LoVo (cell line): ENCODE measurements at places on chromosomes 3 and 15.

- DNase-seq = no peak
These were observed 8.5 kb downstream of the TRAT1 start for GRCh38 chr3:108830991-108831614.

- DNase-seq = no peak
These were observed 27.8 kb upstream of the ADGRG7 start for GRCh38 chr3:100581650-100582049.

- DNase-seq = no peak
These were observed 77.4 kb upstream of the PTPRG start for GRCh38 chr3:61483997-61484396.

DNA sequence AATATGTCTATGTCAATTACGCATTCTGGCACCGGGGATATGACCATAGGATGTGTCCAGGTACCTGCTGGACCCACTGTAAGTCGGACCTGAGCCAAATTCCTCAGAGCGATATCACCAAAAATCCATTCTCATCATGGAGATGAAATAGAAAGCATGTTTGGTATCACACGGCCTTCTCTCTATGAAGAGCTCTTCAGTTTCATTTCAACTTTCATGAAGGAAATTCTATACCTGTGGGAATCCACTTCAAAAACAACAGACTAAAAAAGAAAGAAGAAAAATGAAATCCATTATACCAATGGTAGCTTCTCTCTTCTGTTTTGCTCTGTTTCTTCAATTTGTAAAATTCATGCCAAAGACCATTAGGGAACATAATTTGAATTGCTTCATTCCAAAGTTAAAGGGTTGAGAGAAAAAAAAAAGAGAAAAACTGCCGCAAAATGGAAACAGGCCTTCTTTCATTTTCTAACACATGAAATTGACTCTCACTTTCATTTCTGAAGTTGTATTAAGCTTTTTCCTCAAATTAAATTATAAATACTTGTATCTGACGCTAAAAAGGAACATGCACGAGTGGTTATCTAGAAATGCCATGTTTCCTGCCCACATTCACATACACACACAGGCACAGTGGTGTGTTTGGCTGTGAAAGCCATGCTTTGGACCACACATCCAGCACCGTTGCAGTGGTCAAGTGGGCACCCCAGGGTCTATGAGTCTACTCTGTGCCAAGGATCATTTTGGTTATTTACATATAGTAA, 46.9 kb upstream of the DIPK2A start:
- DNase-seq = no peak

- no peak for DNase-seq
These were observed 227.4 kb upstream of the AZI2 start for GRCh38 chr3:28575746-28576613.

DNA sequence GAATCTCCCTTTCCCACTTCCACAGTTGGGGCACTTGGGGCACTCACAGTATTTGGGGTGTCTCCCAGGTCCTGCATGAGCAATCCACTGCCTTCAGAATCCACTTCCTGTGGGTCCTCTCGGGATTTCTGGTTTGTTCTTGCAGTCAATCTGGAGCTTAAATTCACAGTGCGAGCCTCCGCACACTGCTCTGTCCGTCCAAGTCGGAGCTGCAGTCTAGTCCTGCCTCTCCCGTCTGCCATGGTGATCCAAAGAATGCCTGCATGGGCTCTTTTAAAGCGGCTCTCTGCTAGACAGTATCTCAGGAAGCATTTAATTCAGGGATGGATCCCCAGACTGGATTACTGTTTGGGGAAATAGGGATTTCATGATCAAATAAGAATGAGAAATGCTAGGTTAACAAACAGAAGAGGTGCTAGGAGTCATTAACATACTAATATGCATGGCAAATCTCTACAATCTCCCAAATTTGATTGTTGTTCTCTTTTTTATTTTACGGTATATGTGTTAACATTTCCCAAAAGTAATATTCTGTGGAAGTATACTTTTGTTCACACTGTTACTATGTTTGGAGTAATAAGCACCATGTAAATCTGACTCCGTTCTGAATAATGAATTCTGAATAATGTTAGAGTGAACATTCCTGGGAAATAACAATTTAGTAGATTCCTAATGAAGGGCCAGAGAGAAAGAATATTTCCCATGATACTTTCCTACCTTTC, 142.5 kb downstream of the HCN4 start:
- DNase-seq = no peak

DNA sequence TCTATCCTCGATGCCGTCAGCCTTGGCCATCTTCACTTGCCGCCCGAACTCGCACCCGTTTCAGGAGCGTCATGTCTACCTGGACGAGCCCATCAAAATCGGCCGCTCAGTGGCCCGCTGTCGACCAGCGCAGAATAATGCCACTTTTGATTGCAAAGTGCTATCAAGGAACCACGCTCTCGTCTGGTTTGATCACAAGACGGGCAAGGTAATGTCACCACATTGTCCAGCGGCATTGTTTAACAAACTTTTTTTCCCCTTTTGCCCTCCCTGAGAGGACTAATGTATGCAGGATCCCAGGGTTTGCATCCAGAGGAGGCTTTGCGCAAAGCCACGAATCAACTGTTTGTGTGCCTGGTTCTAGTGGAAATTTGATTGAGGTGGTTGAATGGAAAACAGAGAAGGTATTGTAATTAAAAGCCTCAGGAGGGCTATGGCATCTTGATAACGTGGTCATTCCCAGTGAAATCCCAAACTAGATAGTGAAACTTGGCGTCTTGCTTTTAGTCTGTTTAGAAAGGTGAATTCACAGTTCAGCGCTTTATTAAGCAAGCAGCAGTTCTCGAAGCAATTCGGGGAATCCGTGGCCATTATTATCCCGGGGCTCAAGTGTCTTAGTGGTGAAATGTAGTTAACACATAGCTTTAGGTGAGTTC, 1.7 kb downstream of the SLMAP start:
- DNase-seq = no peak

- no peak for DNase-seq
These were observed 176.7 kb upstream of the TLE3 start for GRCh38 chr15:70274255-70274880.

DNA sequence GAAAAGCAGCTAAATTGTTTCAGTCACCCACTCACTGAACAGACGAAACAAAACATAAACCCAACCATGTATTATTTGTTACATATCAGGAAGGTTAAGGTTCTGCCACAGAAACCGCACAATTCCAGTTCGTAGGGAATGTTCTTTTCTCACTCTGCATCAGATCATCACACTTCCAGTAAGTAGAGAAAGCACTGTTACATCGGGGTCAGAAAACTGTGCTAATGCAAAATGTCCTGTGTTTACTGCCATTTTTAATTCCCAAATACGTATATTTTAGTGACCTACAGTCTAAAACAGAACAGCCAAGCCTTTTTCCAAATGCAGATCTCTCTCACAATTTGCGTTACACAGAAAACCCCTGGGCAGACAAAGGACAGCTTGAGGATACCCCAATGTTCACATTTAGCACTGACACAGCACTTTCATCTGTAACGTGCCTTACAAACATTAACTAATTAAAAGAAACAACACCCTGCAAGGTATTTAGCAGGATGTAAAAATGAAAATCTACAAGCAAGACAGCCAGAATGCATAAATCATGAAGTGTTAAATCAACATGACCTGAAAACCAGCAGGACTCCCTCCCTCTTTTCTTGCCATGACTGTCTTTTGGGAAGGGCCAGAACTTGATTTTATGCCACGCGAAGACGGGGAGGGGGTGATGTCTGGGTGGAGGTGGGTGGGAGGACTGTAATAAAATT, 34.8 kb upstream of the SKIL start:
- no peak for DNase-seq

DNA sequence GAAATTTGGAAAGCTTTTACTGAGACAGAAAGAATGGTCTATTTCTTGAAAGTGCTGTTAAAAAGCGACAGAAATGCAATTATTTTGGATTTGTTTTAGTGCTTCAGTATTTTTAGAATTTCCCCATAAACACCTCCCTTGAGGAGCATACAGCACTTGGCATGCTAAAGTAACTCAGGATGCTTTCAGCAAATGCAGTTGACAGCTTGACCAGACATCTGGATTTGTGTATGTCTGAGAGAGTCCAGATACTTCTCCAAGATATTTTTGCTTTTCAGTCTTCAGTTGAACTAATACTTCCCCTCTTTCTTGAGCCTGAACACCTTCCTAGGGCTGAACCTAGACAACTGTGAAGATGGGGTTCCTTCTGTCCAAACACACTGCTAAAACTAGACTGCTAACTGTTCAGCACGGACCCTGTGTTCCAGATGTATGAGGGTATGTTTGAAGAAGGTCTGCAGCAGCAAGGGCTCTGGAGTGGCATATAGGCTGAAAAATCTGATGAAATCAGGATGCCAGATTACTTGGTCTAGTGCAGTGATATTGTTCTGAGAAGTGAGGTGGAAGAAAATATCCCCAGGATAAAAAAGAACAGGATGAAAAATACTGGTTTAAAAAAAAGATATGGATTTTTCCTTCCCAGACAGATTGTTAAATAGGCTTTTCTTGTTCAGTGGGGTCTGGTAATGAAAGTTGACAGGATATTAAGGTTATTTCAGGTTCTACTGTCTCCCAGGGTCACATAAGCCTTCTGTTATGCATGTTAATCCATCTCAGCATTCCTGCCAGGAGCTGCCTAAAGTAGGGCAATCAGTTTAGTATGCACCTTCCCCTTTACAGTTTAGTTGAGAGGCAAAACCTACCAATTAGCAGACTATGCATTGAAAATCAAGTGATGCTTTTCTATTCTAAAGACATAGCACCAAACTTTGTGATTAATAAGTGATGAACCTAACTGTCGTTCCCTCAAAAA, 516.9 kb upstream of the TBL1XR1 start:
- no peak for DNase-seq

DNA sequence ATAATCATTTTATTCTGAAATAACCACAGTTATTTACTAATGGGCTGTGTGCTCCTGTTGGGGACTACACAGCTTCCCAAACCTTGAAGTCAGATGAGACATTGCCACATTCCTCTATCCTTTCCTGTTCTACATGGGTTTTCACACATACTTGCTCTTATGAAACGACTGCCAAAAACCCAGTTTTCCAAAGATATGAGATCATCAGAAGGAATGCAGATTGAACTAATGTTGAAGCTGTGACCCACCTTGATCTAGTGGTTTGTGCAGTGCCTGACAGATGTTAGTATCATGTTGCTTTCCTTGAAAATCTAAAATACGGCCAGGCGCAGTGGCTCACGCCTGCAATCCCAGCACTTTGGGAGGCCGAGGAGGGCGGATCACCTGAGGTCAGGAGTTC, 144.6 kb downstream of the VGLL4 start:
- no peak for DNase-seq

DNA sequence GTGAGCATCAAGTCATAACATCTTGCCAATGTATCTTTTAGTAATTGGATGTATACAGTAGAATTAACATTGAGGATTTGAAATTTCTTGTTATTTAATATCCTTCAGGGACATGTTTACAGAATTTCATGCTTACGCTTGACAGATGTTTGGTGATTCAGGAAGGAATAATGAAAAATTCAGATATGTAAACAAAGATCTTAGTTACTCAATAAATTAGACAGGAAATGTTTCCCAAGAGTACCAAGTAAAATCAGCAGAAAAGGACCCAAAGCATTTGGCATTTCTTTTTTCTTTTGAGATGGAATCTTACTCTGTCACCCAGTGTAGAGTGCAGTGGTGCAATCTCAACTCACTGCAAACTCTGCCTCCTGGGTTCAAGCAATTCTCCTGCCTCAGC, 4.7 kb upstream of the COL6A5 start:
- no peak for DNase-seq

GRCh38 chr15:80743189-80743833, 35.9 kb upstream of the CEMIP start:
- DNase-seq = no peak

GRCh38 chr3:125054449-125055329, 1.1 kb downstream of the HEG1 start:
- DNase-seq = peak; percentile 42

DNA sequence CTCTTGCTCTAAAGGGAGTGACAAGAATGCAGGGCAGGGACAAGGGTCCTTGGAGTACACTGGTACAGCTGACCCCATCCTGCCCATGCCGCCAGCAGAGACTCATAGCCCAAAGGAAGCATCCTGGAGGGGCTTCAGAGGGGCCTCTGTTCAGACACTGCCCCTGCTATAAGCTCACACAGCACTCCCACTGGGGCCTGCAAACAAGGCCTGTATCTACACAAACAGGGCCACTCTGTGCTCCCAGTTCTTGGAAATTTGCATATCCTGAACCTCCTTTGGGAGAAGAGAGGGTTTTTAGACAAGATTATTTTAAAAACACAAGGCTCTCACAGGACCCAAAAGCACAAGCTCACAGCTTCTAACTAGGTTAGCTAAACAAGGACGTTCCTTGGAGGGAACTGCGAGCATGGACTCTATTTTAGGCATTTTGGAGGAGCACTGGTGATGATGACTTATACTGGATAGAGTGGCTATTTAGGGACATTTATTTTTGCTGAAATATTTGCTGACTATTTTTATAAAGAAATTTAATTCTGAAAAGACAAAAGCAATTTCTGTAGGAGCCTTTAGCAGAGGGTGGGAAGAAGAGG, 16.4 kb upstream of the ANKRD34C start:
- DNase-seq = no peak

- DNase-seq = no peak
These were observed 184.5 kb downstream of the ZPLD1 start for GRCh38 chr3:102619361-102619760.

- DNase-seq = no peak
These were observed 253.7 kb upstream of the TGFBR2 start for GRCh38 chr3:30352410-30353318.

DNA sequence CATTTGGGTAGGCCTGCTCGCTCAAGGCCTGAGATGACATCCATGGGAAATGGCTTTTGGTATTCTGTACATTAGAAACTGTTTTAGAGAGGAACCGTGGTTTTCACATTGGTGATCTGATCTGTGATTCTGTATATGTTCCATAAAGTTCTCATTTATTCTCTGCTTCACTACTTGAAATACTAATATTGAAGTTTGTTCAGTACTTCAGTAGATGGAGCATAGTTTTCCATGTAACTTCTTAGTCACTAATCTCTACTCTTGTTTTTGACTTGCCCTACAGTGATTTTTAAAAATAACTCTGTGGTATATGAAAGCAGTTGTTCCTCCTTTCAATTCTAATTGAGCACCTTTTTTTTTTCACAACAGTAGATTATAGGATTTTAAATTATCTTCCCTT, 66.5 kb downstream of the MBNL1 start:
- DNase-seq = no peak

- DNase-seq = no peak
These were observed 11.4 kb downstream of the LMOD3 start for GRCh38 chr3:69110941-69111546.
